Urinary bladder (tissue), 4 donors: ENCODE measurements at places on chromosomes 16 and 17. TPM values are rescaled to one million over a fixed set of nuclear protein-coding genes. Genes with fewer than 3 reads are reported as not detected.

TOP3A gene
- 27.4 TPM for total RNA-seq

ANTKMT gene
- total RNA-seq = 7.9 TPM

VWA3A gene
- 0.11 TPM for total RNA-seq

ARL16 gene
- total RNA-seq = 19.7 TPM

KCNJ18 gene
- total RNA-seq = not detected

TBC1D3C gene
- 1.0 TPM for total RNA-seq

CES1 gene
- total RNA-seq = 25.0 TPM

PRSS33 gene
- not detected for total RNA-seq

EPX gene
- 0.11 TPM for total RNA-seq

PMP22 gene
- total RNA-seq = 191 TPM

CCL16 gene
- 0.21 TPM for total RNA-seq

ITGA2B gene
- 2.3 TPM for total RNA-seq

SPATA22 gene
- total RNA-seq = 1.0 TPM

INPP5K gene
- total RNA-seq = 29.7 TPM

NOXO1 gene
- total RNA-seq = not detected

WFIKKN1 gene
- total RNA-seq = 0.37 TPM

TP53TG3F gene
- total RNA-seq = not detected

SOX8 gene
- 12.4 TPM for total RNA-seq

SLC5A11 gene
- total RNA-seq = not detected

GRIN2C gene
- 1.9 TPM for total RNA-seq

CNTNAP4 gene
- 10.9 TPM for total RNA-seq

TBC1D26 gene
- total RNA-seq = 1.3 TPM

CCL4L2 gene
- total RNA-seq = 2.0 TPM

AURKB gene
- total RNA-seq = 9.3 TPM

ASGR2 gene
- total RNA-seq = not detected

GALK1 gene
- 11.3 TPM for total RNA-seq

TBC1D3K gene
- total RNA-seq = not detected

EZH1 gene
- 32.9 TPM for total RNA-seq

SLC47A2 gene
- total RNA-seq = 0.21 TPM
